EH (cell line): ENCODE measurements at places on chromosomes 1 and 21.

GRCh38 chr1:119490925-119491324 is 16.1 kb upstream of the HSD3B1 start:
- DNase-seq = no peak

DNA sequence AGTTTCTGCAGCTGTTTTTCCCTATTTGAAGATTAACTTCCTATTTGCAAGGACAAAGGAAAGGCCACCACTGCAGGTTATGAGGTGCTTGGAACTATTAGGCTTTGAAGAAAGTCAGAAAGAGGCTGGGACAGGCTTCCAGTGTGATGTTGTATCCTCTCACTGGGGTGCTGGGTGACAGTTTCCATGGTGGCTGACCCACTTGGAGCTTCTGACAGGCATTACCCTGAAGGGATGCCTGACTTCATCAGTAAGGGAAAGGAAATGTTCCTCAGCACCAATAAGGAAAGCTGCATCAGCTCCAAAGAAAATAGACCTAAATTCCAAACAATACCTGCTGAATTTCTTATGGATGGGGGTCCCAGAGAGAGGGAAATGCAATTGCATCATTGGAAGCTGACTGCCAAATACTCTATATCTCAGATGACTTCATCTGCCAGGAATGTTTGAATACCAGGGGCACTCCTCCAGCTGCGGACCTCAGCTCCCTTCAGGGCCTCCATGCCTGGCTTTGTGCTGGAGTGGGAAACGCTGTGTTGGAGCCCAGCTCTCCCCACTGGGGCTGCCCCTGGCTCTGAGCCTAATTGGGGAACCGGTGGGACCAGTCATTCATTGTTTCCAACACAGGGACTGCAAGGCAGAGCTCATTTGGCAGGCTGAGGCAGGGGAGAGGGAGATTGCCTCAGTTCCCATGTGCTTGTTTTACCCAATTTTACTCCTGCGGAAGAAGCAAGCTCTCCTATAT is 76.6 kb downstream of the RGL1 start:
- DNase-seq = peak; percentile 87

GRCh38 chr1:22089134-22089571 is 36.6 kb downstream of the CDC42 start:
- no peak for DNase-seq

DNA sequence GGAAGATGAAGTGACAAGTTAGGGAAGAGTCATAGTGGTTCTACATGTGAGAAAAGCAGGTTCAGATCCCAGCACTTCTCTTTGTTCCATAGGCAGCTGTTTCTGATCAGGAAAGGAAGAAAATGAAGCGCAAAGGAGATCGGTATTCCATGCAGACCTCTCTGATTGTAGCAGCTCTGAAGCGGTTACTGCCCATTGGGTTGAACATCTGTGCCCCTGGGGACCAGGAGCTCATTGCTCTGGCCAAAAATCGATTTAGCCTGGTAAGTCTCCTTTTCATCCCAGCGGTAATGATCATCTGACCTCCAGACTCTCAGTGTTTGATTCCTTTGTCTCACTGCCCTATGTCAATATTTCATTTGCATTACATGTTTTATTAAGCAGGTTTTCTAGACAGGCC is 173.6 kb downstream of the ZP4 start:
- no peak for DNase-seq

- peak; percentile 63 for DNase-seq
Measured at GRCh38 chr1:56437959-56438358, 141.4 kb downstream of the PLPP3 start.

DNA sequence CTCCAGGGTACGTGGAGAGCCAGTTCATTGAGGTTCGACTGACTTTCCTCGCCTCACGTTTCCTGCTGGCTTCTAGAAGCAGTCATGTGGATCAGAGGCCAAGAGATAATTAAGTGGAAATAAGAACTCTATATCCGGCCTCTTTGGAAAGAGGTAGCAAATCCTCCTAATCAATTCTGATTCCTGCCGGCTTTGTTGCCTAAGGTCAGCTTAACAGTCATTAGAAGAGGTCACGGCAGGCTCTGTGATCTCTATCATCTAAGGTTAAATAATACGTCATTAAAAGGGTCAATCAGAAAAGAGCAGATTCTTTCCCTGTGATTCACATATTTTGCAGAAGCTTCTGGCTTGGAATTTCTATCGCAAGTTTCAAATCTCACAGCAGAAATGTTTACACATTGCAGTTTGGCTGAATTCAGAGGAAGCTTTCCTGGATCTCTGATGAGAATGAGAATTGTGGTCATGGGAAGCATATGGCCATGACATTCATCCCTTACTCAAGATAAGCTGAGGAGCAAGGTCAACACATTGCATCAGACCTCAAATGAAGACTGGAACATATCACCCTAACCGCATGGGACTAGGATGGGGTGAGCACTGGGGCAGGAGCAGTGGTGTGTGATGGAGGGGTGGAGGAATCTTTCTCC is 189.4 kb downstream of the PBX1 start:
- peak; percentile 99 for DNase-seq

DNA sequence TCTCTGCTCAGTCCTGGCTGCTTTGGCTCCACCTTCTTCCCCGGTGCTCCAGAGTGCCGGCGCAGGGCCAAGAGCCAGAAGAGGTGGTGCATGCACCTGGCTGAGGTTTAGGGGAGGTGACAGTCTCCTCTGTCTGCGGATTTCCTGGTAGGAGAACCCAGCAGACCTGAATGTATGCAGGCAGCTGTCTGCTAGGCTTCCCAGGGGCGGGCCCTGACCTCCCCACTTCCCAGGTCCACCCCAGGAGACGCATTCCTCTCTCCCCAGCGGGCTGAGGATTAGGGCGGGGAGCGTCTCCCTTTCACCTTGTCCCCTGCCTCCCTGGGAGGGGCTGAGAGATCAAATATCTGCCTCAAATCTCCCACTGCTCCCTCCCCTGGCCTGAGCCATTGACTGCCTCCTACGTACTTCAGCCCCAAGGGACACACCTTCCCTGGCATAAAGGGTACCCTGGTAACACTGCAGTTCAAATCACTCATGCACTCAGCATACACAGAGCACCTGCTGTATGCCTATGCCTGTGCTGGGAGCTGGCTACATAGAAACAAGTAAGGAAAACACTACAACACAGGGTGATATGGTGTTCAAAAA is 27.5 kb downstream of the DMBX1 start:
- no peak for DNase-seq

- no peak for DNase-seq
Measured at GRCh38 chr1:54474310-54475251, 68.4 kb upstream of the SSBP3 start.

DNA sequence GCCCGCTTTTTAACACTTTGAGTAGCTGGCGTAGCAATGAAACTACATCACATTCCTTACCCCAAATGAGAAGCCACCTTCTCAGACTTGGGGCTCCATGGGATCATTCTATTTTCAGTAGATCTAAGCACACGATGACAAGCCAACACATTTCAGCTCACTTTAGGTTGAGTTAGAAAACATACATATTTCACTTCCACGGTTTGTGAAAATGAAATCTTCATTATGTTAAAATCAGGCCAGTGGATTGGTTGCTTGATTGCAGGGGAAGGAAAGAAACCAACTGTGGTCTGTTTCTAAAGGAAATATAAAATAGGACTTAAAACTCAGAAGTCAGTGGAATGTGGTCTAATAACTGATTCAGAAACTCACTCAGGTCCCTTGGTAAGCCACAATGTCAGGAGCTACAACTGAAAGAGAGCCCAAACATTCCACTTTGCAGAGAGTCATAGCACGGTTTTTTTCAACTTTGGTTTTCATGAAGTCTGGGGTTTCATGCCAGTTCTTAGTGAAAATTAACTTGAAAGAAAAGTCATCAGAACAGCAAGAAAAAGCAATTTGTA is 82.3 kb upstream of the TIAM1 start:
- DNase-seq = no peak

DNA sequence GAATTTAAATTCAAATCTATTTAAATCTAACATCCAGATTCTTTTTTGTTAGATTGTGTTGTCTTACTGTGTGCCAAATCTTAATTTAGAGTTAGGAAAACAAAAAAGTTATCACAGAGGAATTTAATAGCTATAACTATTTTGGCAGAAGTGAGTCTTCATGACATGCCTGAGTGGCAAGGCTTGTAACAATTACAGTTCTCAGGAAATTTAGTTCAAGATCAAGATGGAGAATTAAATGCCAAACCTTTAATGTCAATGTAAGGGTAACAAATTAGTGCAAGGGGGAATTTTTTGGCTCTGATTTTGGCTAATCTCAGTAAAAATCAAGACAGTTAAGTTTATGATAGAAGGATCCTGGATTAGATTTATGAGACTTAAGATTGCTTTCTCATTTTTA is 58.4 kb downstream of the GDAP2 start:
- DNase-seq = peak; percentile 71

GRCh38 chr21:44372616-44373015 is 19.2 kb downstream of the TRPM2 start:
- DNase-seq = no peak

GRCh38 chr1:145740269-145740668 is 21.0 kb downstream of the CD160 start:
- DNase-seq = peak; percentile 93

DNA sequence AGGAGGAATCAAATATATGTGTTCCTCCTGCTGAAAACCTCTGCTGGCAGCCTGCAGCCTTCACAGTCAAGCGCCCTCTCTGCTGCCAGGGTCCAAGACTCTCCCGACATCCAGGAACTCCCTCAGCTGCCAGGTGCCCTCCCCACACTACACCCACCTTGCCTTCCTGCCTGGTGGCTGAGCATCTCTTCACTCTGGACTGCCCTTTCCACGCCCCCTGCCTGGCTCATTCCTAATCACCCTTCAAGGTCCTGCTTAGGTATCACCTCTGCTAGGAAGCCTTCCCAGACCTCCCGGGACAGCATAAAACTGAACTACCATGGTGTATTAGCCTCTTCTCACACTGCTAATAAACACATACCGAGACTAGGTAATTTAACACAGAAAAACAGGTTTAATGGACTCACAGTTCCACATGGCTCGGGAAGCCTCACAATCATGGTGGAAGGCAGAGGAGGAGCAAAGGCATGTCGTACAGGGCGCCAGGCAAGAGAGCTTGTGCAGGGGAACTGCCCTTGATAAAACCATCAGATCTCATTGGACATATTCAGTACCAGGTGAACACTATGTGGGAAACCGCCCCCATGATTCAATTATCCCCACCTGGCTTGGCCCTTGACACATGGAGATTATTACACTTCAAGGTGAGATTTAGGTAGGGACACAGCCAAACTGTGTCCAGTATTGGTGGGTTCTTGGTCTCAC is 15.3 kb downstream of the LDLRAD1 start:
- DNase-seq = no peak

DNA sequence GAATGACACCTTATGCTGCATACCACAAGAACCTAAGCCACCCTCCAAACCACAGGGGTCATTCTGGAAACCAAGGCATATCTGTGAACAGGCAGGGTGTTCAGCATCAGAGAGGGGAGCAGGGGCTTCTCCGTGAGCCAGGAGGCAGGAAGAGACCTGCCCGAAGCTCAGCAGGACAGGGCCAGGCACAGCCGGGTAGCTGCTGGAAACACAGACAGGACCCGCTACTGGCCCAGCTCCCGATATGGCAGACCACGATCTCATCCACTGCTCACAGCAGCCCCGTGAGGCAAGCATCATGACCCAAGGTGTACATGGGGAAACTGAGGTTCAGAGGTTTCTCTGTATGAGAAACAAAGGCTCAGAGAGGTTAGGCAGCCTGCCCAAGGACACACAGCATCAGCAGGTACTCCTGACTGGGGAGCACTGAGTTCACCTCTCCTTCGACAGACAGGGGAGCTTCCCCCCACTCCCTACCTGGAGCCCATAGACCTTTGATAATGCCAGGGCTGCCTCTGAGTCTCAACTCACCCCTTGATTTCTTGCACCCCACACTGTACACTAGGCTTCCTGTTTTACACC is 317.7 kb downstream of the MATN1 start:
- no peak for DNase-seq

DNA sequence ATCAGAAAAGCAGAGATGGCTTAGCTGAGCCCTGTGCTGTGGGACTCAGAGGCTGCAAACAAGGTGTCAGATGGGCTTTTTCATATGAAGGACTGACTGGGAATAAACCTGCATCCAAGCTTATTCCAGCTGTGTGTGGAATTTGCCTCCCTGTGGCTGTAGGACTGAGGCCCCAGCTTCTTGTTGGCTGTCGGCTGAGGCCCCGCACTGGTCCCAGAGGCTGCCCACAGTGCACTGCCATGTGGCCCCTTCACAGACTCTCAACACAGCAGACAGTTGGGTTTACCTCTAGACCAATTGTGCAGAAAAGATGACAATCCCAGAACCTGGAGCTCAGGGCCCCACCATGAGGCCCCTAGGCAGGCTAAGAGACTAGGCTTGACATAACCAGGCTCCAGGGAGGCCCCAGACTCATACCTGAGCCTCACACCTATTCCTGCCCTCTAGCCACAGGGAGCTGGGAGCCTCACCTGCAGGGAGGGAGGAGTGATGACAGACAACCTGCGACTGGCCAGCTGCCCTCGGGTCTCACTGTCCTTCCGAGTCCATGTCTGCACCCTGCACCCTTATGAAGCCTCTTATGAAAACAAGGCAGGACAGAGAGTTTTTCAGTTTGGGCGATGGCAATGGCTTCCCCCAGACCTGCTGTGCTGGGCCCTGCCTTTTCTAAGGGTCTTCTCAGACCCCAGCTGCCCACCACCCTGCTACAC is 615.5 kb downstream of the NPHP4 start:
- no peak for DNase-seq
